ENCODE measurements at places on chromosomes 16 and 17.

GRCh38 chr17:83008526-83008925 is 70.9 kb upstream of the METRNL start:
- DNase-seq, result no peak

DNA sequence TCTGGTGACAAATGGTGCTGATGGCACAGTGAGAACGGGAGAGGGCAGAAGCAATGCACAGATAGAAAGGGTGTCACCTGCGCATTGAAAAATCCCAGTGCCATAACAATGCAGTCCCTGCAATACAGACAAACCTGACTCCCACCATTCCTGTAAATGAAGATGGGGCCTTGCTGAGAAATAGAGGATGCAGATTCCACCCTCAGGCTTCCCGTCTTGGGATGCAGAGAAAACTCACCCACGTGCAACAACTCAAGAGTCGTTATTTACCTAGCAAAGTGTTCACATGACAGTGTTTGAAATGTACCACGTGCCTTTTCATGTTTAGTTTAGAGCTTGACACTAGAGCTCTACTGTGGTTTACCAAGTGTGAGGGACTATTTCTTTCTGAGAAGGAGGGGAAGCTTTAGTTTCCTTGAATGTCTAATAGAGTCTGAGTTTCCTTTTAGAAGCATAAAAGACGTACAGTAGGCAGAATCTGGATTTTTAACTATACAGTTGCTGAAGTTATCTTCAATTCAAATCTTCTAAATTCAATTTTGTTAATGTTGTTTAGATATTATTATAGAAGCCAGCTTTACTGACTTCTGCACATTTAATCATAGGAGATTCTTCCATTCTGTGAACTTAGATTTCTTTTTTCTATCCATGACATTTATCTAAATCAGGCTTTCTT is 35.6 kb downstream of the WWOX start:
- DNase-seq, result no peak

- DNase-seq, result no peak
These were observed 108.8 kb upstream of the RPL38 start for GRCh38 chr17:74094651-74095050.

GRCh38 chr16:87065446-87066132 is 251.6 kb downstream of the C16orf95 start:
- DNase-seq, result no peak

DNA sequence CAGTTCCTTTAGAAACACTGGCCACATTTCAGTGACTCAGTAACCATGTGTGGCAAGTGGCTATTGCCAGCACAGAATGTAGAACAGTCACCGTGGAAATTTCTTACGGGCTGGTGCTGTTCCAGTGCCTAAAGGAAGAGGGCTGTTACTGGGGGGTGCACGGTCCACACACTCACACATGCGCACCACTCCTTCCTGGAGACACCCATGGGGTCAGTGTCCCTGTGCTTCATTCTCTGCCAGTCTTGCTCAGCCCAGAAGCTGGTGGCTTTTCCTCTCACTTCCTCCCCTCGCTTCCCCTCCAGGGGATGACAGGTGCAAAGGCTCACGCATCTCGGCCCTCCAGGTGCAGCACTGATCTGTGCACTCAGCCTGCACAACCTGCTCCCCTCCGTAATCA is 115.6 kb downstream of the CCDC182 start:
- DNase-seq, result no peak

Data from foreskin keratinocyte (primary cell).